ENCODE measurements at places on chromosomes 5 and 9.

DNA sequence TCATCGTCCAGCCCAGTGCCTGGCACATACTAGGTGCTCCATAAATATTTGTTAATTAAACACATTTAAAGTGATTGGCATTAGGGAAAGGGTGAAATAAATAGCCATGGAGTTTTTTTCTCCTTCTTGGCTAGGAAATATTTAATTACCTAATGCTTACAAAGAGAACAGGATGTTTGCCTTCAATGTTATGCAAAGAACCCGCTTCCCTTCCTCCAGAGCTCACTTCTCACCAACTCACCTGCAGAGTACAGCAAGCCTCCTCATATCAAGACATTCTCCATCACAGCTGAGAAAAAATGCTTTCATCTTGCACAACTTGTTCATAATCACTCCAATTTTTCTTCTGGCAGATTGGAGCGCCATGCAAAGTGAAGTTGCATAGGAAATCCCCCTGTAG, 161.7 kb upstream of the STK32A start:
- no peak for DNase-seq

DNA sequence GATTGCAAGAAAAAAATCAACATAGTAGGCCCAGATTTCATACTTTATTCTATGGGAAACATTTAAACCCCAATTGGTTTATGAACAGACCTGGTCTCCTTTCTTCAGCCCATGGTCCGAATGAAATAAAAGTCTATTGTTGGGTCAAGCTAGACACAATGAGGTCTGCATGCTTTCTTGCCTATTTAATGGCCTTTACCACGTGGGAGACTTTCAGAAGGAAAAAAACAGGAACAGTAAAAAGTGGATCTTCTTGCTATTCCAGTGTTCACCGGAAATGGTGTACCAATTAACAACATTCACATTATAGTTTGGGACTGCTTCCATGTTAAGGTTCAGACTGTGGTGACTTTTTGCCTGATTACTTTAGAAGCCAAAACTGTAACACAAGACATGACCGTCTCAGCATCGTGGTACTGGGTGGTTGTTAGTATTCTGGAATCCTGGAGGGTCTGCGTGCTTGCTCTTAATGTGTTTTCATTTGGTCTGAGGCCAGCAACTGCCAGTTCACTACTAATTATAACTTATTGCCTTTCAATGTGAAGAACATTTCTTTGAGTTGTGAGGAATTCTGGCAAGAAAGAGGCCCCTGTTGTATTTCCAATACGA, 85.4 kb upstream of the PRRC1 start:
- DNase-seq: no peak

- no peak for DNase-seq
These were observed 76.1 kb downstream of the FNIP1 start for GRCh38 chr5:131720714-131721113.

DNA sequence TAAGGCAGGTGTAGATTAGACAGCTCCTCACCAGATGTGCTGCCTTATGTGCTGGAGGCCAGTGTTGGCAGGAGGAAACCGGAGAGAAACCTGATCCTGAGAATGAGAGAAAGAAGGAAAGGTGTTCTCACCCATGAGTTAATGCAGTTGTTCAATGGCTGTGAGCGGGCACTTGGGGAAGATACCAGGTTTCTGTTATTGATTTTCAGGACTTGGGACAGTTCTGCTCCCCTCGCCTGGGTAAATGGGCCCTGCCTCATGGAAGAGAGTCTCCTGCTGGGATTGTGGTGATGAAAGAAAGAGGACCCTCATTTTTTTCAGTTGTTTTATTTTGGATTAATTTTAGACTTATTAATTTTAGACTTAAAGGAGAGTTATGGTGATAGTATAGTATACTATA, 59.5 kb downstream of the EGFLAM start:
- no peak for DNase-seq

- DNase-seq: no peak
These were observed 19.7 kb upstream of the PSD2 start for GRCh38 chr5:139775872-139776271.

DNA sequence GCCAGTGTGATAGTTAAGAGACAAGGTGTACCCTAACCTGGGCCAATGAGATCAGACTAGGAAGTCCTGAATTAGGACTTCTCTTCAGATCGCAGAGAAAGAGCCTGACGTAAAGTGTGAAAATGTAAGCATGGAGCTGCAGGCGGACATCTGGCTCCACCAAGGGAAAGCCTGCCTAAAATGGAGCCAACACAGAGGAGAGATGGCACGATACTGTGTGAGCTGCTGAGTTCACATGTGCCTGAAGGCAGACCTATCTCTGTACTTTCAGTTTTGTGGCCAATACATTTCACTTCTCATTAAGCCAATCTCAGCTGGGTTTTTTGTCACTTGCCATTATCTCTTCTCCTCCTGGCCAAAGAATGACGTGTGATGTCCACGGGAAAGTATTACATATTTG, 210.5 kb downstream of the ELAVL2 start:
- no peak for DNase-seq

GRCh38 chr5:94243612-94244011, 374.8 kb downstream of the KIAA0825 start:
- no peak for DNase-seq

DNA sequence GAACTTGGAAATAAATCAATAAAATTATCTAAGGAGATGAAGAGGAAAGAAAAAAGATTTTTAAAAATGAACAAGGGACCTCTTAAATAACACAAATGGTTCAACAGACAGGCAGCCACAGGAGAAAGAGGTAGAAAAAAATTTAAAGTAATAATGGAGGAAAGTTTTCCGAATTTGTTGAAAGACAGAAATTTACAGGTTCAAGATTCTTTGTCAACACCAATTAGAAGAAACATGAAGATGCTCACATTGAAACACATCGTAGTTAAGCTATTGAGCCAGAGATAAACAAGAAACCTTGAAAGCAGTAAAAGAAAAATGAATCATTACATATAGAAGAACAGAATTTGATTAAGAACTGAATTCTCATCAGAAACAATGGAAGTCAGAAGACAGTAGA, 68.7 kb upstream of the OSMR start:
- DNase-seq: no peak

DNA sequence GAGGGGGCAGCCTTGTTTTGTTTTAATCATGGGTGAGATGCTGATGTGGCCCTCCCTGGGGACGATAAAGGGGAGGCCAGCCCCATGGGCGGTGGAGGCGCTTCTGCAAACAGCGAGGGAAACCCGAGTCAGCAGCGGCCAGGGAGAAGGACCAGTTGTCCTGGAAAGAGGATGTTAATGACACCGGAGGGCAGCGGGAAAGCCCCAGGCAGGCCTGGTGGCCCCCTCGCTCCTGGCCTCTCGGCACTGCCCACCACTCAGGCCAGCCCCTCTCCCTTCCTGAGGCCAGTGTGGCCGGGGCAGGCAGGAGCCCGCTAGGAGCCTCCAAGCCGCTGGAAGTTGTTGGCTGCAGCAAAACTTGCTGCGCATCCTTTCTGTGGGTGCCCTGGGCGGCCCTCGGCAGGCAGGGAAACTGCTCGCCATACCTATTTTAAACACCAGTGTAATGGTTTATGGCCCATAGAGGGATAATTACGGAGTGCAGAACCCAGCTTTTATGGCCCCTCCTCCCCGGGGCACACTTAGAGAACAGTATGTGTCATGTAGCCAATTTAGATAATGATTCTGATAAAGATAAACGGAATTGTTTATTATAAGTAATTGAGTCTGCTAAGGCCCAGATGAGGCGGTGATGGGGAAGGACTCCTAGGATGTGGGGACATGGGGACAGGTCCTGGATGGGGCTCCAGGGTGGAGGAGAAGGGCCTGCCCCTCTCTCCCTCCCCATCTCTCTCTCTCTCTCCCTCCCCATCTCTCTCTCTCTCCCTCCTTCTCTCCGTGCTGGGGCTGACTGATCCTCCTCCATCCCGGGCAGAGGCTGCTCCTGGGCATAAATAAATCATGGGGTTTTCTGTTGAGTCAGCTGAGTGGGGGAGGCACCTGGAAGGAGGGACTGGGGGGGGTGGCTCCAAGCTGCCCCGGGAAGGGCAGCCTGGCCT, 36.9 kb downstream of the LMX1B start:
- DNase-seq: no peak

DNA sequence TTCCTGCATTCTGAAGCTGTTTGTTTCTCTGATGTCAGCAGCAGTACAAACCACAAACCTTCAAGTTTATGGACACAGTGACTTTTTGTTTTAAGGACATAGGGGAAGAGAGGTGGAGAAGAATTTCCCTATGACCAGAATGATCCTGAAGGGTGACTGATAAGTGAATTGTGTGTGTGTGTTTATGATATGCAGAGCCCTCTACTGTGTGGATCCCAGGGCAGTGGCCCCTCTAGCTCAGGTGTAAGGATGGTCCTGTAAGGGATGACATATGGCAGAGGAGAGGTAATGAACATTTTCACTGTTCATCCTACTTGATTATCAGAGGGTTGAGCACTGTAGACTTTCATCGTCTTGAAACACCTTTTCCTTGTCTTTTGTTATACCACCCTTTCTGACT, 30.6 kb upstream of the TMED7 start:
- no peak for DNase-seq

DNA sequence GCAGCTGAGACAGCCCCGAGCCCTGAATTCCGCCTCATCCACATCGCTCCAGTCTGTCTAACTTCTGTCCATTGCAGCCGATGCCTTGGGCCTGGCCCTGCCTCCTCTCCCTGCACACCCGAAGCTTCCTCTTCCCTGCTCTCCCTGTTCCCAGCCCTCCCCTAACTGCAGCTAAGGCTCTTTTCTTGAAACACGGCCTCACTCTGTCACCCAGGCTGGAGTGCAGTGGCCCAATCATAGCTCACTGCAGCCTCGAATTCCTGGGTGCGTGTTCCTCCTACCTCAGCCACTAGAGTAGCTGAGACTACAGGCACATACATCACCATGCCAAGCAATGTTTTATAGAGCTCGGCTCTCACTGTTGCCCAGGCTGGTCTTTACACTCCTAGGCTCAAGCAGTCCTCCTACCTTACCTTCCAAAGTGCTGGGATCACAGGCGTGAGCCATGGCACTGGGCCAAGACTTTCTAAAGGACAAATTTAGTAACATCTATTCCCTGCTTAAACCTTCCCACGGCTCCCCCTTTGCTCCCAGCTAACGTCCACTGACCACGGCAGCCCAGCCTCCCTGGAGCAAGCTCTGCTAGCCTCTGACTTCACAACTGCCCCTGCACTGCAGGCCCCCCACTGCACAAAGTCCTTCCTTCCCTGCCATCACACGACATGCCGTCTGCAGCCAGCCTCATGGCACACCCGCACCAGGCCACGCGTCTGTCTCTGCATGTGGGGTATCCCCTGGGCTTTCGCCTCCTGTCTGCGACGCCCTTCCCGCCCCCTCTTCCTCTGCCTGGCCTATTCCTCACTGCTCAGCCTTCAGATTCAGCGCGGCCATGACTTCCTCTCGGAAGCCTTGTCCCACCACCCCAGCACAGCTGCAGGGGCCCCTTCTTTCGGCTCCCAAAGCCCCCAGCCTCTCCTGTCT, 28.6 kb downstream of the LAMC3 start:
- no peak for DNase-seq

- no peak for DNase-seq
These were observed at the start of gene LIX1 for GRCh38 chr5:97142521-97143254. TSS of gene LIX1 (minus strand) at chr5:97142611. CDS start at chr5:97142576, 35 bp downstream.

DNA sequence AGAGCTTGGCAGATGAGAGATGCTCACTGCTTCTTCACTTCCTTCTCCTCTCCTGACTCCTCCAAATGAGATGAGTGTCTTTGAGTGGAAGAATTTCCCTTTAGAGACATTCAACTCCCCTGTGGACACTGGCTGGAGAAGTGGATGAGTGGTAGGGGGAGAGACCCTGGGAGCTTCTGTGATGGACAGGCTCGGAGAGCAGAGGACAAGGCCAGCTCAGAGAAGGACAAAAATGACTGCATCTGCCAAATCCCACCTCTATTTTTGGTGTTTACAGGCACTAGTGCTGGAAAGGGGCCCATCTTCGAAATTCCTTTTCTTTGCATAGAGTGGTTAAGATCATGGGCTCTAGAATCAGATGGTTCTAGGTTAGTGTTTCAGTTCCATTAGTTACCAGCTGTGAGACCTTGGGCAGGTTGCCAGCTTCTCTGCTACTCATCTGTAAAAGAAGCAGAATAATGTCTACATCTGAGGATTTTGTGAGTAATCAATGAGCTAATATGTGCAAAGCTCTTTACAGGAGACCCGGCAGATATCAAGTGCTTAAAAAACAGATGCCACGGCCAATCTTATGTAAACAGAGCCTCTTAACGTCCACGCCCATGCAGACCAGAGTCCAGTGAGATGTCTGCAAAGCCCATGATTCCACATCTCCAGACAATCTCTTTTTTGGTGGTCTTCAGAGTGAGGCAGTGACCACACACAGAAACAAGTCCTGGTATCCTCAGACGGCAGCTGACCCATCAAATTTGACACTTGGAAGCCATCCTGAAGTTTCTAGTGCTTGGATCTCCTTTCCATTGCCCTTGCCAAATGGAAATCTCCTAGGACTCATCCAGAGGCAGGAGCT, 13.6 kb upstream of the COL27A1 start:
- no peak for DNase-seq

GRCh38 chr5:6728011-6728794, 15.0 kb downstream of the TENT4A start:
- no peak for DNase-seq

- DNase-seq: no peak
These were observed 126.6 kb upstream of the TUSC1 start for GRCh38 chr9:25804856-25805255.

GRCh38 chr5:56346741-56347535, 113.8 kb upstream of the ANKRD55 start:
- no peak for DNase-seq

DNA sequence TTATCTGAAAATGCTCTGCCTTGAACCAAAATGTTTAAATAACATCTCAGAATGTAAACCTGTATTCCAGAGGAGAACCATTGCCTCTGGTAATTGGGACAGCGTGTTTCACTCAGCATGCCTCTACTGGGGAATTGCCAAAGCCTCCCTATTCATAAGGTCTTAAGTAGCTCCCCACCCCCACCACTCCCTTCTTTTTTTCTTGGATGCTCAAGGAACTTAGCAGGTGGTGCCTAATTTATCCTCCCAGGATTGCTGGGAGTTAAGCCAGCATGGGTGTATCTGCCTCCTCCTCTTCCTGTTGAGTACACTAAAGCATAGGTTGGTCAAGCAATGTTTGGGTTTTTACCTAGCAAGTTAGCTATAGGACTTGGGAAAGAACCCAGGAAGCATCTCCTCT, 220.2 kb downstream of the DMAC1 start:
- DNase-seq: no peak

DNA sequence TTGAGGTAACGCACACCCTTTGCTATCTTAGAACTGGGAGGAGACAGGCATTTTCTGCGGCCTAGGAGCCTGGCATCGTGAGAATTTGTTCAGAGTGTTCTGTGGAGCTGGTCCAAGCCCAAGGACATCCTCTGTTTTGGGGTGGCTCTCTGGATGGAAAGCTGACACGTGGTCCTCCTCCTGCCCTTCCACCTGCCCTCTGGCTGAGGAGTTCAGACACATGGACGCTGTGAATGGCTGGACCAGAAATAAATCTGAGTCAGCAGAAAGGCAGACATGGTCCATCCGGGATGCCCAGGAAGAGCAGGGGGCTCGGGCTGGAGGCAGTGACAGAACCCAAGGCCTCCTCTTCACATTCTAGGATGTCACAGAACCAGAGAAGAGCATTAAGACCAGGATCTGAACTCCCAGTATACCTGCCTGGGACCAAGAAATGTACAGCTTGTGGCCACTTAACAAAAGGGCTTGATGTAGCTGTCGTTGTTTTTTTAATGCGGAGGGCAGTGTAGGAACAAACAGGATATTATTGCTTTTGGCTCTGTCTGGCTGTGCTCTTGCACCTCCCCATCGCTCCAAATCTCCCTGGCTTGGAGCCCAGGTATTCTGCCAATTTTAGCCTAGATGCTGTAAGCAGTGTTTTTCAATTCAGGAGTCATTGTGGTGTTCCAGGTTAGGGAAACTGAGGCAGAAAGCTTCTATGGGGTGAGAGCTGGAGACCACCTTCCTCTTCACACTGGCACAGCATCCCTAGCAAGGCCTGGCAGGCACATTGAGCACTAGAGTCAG, 2.4 kb downstream of the CKMT2 start:
- no peak for DNase-seq

Data from CD4-positive, alpha-beta T cell (primary cell).